ENCODE measurements at places on chromosomes 12 and 14. TPM values are rescaled to one million over a fixed set of nuclear protein-coding genes. Genes with fewer than 3 reads are reported as not detected.

SINHCAF gene
- total RNA-seq: 22.4 TPM

SLC25A3 gene
- 800 TPM for total RNA-seq

GALNT8 gene
- not detected for total RNA-seq

KRT76 gene
- not detected for total RNA-seq

METTL17 gene
- total RNA-seq: 104 TPM

STXBP6 gene
- 29.5 TPM for total RNA-seq

ADCY4 gene
- 1.8 TPM for total RNA-seq

KRT7 gene
- 85.9 TPM for total RNA-seq

PARPBP gene
- 5.0 TPM for total RNA-seq

L2HGDH gene
- 2.2 TPM for total RNA-seq

ANKS1B gene
- 2.9 TPM for total RNA-seq

CIROP gene
- not detected for total RNA-seq

SCN8A gene
- 0.16 TPM for total RNA-seq

KRT6B gene
- not detected for total RNA-seq

CLEC1A gene
- not detected for total RNA-seq

MAGOHB gene
- 22.6 TPM for total RNA-seq

STYK1 gene
- total RNA-seq: not detected

TNFAIP2 gene
- total RNA-seq: 113 TPM

SART3 gene
- 24.4 TPM for total RNA-seq

MIP gene
- not detected for total RNA-seq

KLHDC1 gene
- total RNA-seq: 2.6 TPM

RIN3 gene
- 1.1 TPM for total RNA-seq

RAD52 gene
- total RNA-seq: 24.0 TPM

EML5 gene
- total RNA-seq: not detected

EFS gene
- 3.6 TPM for total RNA-seq

FOXG1 gene
- total RNA-seq: not detected

NRXN3 gene
- total RNA-seq: 5.6 TPM

KLHL28 gene
- 12.8 TPM for total RNA-seq

HELB gene
- 1.1 TPM for total RNA-seq

CEBPE gene
- total RNA-seq: not detected

GRIN2B gene
- total RNA-seq: not detected

LETMD1 gene
- 33.9 TPM for total RNA-seq

FOXM1 gene
- 18.8 TPM for total RNA-seq

AMDHD1 gene
- not detected for total RNA-seq

CHFR gene
- total RNA-seq: 29.8 TPM

VRTN gene
- total RNA-seq: not detected

CLEC9A gene
- not detected for total RNA-seq

LMNTD1 gene
- not detected for total RNA-seq

TMED8 gene
- 8.9 TPM for total RNA-seq

KIF26A gene
- total RNA-seq: 0.32 TPM

C1R gene
- total RNA-seq: 266 TPM

RD3L gene
- total RNA-seq: not detected

HOXC5 gene
- total RNA-seq: not detected

RGS6 gene
- not detected for total RNA-seq

CD27 gene
- not detected for total RNA-seq

ASB2 gene
- not detected for total RNA-seq

GLT1D1 gene
- not detected for total RNA-seq

TMEM117 gene
- 4.5 TPM for total RNA-seq

STON2 gene
- total RNA-seq: not detected

CACNB3 gene
- total RNA-seq: 11.7 TPM
